Fibroblast of villous mesenchyme (primary cell): ENCODE measurements at places on chromosomes 5 and 9. TPM values are rescaled to one million over a fixed set of nuclear protein-coding genes. Genes with fewer than 3 reads are reported as not detected.

GRCh38 chr9:124458441-124458840 lies 8.2 kb downstream of the ADGRD2 start:
- no peak for DNase-seq

GRCh38 chr5:50965654-50966375 lies 299.4 kb downstream of the PARP8 start:
- DNase-seq, result no peak

GRCh38 chr5:71892641-71893365 lies 173.7 kb downstream of the CARTPT start:
- DNase-seq, result no peak

The FBN2 gene
- total RNA-seq, result 81.6 and 137 TPM in 2 replicates

The ZNF883 gene
- 0.64 and 2.2 TPM in 2 replicates for total RNA-seq
